Naive thymus-derived CD8-positive, alpha-beta T cell (primary cell): ENCODE measurements at places on chromosomes 1 and 21. TPM values are rescaled to one million over a fixed set of nuclear protein-coding genes. Genes with fewer than 3 reads are reported as not detected.

Gene FAM72B
- total RNA-seq, result not detected

Gene SYCP1
- not detected for total RNA-seq

Gene KCNK2
- total RNA-seq, result not detected

Gene GJA9
- total RNA-seq, result not detected

Gene COL6A2
- 98.8 TPM for total RNA-seq

Gene CYP4A11
- total RNA-seq, result not detected

Gene SPOCD1
- not detected for total RNA-seq

Gene FMO4
- total RNA-seq, result 4.8 TPM

GRCh38 chr1:19495799-19496526 lies 10.6 kb upstream of the CAPZB start:
- no peak for DNase-seq
- H3K27ac ChIP-seq, result no peak overlapping the region
- H3K27me3 ChIP-seq, result no peaks in the 10 kb centered on the region
- peaks cover 20% of the 10 kb centered on the region for H3K4me1 ChIP-seq

- no peak for DNase-seq
- no peak overlapping the region for H3K4me3 ChIP-seq
- H3K27ac ChIP-seq, result no peak overlapping the region
Observed at GRCh38 chr1:204792354-204792692, 78.3 kb upstream of the NFASC start.

- no peak overlapping the region for H3K27ac ChIP-seq
- no peak overlapping the region for H3K4me3 ChIP-seq
- no peaks in the 10 kb centered on the region for H3K27me3 ChIP-seq
- H3K4me1 ChIP-seq, result no peaks in the 10 kb centered on the region
- H3K36me3 ChIP-seq, result no peaks in the 10 kb centered on the region
Observed at GRCh38 chr1:164969253-164969652, 387.3 kb downstream of the LMX1A start.

- no peak for DNase-seq
- no peaks in the 10 kb centered on the region for H3K36me3 ChIP-seq
- no peak overlapping the region for H3K27ac ChIP-seq
- no peak overlapping the region for H3K4me3 ChIP-seq
Observed at GRCh38 chr1:82560566-82560965, 759.8 kb downstream of the ADGRL2 start.

- no peaks in the 10 kb centered on the region for H3K36me3 ChIP-seq
- peak overlapping the region; percentile 63 for H3K4me3 ChIP-seq
- H3K27ac ChIP-seq, result no peak overlapping the region
Observed at GRCh38 chr1:234170622-234171021, 202.6 kb upstream of the COA6 start.

DNA sequence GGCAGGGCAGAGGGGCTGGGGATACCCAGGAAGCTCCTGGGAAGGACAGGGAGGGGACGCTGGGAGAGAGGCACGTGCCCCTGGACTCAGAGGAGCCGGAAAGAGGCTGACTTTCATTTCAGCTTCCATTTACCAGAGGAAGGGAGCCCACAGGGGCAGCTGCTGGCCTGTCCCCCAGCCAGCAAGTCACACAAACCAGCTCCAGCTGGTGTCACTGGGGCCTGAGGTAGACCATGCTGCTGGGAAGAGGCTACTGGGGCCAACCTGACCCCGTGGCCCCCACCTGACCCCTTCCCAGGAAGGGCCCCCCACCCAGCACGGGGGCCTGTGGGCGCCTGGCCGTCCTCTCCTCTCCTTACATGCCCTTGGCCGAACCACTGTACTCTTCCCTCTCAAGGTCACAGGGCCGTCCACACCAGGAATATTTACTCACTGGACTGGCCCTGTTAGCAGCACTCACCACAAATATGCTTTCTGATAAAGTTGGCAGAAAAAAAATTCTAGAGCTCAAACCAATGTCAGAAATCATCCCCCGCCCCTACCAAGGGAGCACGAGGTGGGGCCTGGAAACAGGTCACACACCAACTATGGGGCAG lies 110.5 kb downstream of the CASZ1 start:
- H3K4me1 ChIP-seq, result peaks cover 7% of the 10 kb centered on the region
- H3K4me3 ChIP-seq, result no peak overlapping the region
- no peak overlapping the region for H3K27ac ChIP-seq
- no peaks in the 10 kb centered on the region for H3K27me3 ChIP-seq
- DNase-seq, result no peak

DNA sequence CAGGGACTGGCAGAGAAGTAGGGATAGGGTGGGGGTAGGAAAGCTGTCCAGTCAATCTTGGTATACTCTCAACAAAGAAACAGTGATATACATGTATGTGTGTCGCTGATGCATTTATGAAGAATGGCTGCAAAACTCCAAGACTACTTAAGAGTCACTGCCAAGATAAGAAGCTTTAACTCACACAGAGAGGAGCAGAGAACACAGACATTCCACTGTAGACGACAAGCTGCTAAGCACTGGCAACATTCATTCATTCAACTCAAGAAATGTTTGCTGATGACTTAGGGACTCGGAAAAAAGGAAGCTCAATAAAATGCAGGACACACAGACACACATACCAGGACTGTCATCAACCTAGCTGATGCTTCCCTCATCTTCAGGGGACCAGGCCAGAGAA lies 5.5 kb downstream of the CTNNBIP1 start:
- no peak overlapping the region for H3K4me3 ChIP-seq
- H3K4me1 ChIP-seq, result peaks cover 29% of the 10 kb centered on the region
- no peaks in the 10 kb centered on the region for H3K36me3 ChIP-seq
- H3K27me3 ChIP-seq, result no peaks in the 10 kb centered on the region

DNA sequence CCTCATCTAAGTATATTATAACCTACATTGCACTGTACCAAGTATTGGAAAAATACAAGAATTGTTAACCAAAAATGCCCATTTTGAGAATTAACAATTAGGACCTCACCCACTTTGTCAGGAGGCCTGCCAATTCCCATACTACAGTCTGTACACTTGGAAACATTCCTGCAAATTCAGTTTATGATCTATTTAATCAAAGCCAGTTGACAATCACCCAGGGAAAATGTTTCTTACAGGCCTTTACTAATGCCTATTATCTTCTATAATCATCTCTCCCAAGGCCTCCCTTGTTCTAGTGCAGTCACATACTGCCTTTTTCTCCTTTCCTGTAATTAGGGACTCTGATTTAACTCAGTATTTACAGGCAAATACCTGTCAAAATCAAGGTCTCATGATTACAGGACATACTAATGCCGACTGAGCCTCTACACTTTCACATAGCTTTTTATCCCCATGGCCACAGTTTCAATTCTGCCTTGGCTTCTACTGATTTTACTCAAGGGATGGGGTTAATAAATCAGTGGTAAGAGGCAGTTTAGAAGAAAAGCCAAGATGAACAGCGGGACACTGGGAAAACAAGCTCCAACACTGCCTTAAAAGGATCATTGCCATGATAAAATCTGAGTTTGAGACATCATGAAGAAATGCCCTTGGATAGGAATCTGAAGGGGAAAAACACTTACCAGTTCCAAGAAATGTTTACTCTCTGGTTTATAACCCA lies 338.7 kb downstream of the VAV3 start:
- no peak for DNase-seq
- peaks cover 6% of the 10 kb centered on the region for H3K36me3 ChIP-seq
- H3K27me3 ChIP-seq, result no peaks in the 10 kb centered on the region
- H3K27ac ChIP-seq, result no peak overlapping the region

GRCh38 chr1:25711555-25712298 lies 88.3 kb upstream of the SELENON start:
- H3K27ac ChIP-seq, result peak overlapping the region; percentile 88
- H3K36me3 ChIP-seq, result no peaks in the 10 kb centered on the region
- DNase-seq, result peak; percentile 51
- no peaks in the 10 kb centered on the region for H3K27me3 ChIP-seq
- H3K4me1 ChIP-seq, result peaks cover 83% of the 10 kb centered on the region

DNA sequence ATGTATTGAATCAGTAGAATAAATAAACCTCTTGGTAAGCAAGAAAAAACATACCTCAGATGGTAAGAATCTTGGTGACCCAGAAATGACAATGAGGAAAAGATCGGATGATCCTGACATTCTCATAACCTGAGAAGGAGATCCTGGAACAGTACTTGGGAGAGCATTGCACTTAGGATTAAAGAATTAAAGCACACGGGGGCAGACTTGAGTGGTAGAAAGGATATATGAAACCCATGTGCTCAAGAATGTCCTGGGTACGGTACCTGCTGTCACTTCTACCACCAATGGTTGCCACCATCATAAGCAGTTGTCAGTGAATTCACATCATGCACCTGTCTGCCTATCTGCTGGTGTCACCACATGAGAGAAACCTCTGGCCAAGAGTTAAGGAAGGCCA lies 108.9 kb upstream of the GJB5 start:
- no peaks in the 10 kb centered on the region for H3K4me1 ChIP-seq
- H3K4me3 ChIP-seq, result no peak overlapping the region
- no peak for DNase-seq
- H3K36me3 ChIP-seq, result no peaks in the 10 kb centered on the region
- no peak overlapping the region for H3K27ac ChIP-seq

DNA sequence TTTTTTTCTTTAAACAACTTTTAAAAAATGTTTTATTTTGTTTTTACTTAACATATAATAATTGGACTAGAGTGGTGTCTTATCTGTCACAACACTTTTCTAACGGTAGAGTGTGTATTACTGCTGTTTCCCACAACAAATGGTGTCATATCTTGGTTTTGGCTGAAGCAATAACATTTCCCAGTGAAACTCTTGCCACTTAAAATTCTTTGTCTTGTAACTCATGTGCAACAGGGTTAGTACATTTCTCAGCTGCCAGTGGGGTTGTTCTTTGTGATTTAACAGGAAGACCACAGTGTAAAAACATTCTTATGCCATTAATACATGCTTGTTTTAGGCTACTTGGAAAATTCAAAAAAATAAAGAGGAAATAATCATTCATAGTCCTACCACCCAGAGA lies 43.5 kb downstream of the ALPL start:
- no peak overlapping the region for H3K27ac ChIP-seq
- H3K36me3 ChIP-seq, result no peaks in the 10 kb centered on the region
- H3K27me3 ChIP-seq, result peaks cover 11% of the 10 kb centered on the region
- no peaks in the 10 kb centered on the region for H3K4me1 ChIP-seq
- no peak for DNase-seq
- H3K4me3 ChIP-seq, result no peak overlapping the region
